ENCODE measurements at places on chromosomes 7 and 10.

DNA sequence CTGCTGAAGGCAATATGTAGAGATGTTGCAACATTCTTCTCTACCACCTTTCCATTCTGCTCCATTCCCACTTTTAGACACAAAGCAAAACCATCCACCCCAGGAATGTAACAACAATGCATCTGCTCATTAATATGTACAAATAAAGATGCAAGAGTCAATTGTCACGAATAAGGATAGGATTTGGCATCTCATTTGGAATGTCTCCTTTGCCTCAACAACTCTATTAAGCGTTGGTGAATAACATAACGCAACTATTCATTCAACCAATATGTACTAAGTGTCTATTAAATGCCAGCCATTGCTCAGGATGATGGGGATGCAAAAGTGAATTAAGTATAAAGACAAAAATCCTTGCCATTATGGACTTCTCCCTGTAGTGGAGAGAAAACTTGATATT is 152.1 kb downstream of the JAZF1 start:
- DNase-seq = no peak

DNA sequence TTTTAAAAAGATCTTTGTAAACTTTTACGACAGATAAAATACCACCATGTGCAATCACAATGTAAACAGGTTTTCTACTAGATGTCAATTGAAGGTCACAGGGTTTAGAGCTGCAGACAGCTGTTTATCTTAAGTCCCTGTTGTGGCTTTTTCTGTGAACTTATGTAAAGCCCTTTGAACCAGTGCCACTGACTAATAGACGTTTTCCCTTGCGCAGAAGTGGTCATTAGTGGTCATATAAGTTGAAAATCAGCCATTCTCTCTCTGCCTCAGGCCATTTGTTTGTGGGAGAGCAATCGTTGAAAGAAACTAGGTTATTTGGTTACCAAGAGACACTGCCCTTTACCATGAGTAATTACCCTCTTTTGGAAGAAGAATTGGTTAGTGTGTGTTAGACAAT is 23.9 kb downstream of the CACNB2 start:
- DNase-seq = no peak

DNA sequence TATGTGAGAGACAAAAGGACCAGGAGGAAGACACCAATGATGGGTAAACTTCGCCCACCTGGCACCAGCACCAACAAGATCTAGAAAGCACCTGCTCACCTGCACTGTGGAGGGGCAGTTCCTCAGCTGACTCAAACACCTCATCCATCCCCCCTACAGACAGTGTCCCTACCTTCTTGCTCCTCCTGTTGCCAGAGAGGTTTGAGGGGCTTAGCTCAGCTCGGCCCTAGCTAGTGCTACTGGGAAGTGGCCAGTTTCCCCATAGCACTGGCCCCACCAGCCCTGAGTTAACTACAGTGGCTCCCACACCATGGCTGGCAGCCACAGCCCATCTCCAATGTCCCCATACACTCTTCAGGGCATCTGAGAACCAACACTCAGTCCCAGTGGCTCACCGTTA is 70.8 kb downstream of the GRID1 start:
- DNase-seq = no peak

- DNase-seq = no peak
Measured at GRCh38 chr10:72846238-72846637, 47.3 kb upstream of the OIT3 start.

All from SK-N-DZ (cell line).